ENCODE measurements at places on chromosomes 11 and 22. TPM values are rescaled to one million over a fixed set of nuclear protein-coding genes. Genes with fewer than 3 reads are reported as not detected.

IGLL1 gene
- polyA plus RNA-seq, result not detected

FOSL1 gene
- polyA plus RNA-seq, result 14.7 TPM

WNT7B gene
- polyA plus RNA-seq, result 2.0 TPM

CREB3L1 gene
- 39.4 TPM for polyA plus RNA-seq

VSTM5 gene
- polyA plus RNA-seq, result 0.60 TPM

RHOG gene
- polyA plus RNA-seq, result 50.9 TPM

SAA2 gene
- polyA plus RNA-seq, result 6.3 TPM

RBMXL2 gene
- not detected for polyA plus RNA-seq

NRGN gene
- polyA plus RNA-seq, result 5.5 TPM

OR8B2 gene
- polyA plus RNA-seq, result not detected

MRGPRX3 gene
- polyA plus RNA-seq, result not detected

DNAJC4 gene
- 115 TPM for polyA plus RNA-seq

ZNF214 gene
- polyA plus RNA-seq, result 0.63 TPM

ACR gene
- polyA plus RNA-seq, result 0.19 TPM

MIOX gene
- not detected for polyA plus RNA-seq

SLC25A18 gene
- 1.9 TPM for polyA plus RNA-seq

MUC6 gene
- 80.3 TPM for polyA plus RNA-seq

MOV10L1 gene
- 0.46 TPM for polyA plus RNA-seq

CASP1 gene
- 26.6 TPM for polyA plus RNA-seq

TMPRSS13 gene
- polyA plus RNA-seq, result not detected

FOLH1 gene
- polyA plus RNA-seq, result not detected
